ENCODE measurements at places on chromosomes 2 and 18. TPM values are rescaled to one million over a fixed set of nuclear protein-coding genes. Genes with fewer than 3 reads are reported as not detected.

GALNT3 gene
- 16.7 TPM for polyA plus RNA-seq

RAB17 gene
- polyA plus RNA-seq: 10.4 TPM

CD28 gene
- polyA plus RNA-seq: 1.9 TPM

FEV gene
- 0.07 TPM for polyA plus RNA-seq

MAL gene
- 365 TPM for polyA plus RNA-seq

VWC2L gene
- polyA plus RNA-seq: 0.07 TPM

All from right renal cortex interstitium (tissue), 3 donors.